Stimulated activated CD4-positive, alpha-beta T cell treated with anti-CD3 and anti-CD28 coated beads, Interleukin-2, amount 100 ng/mL, for 48 hours (primary cell): ENCODE measurements at places on chromosomes 1 and 21.

DNA sequence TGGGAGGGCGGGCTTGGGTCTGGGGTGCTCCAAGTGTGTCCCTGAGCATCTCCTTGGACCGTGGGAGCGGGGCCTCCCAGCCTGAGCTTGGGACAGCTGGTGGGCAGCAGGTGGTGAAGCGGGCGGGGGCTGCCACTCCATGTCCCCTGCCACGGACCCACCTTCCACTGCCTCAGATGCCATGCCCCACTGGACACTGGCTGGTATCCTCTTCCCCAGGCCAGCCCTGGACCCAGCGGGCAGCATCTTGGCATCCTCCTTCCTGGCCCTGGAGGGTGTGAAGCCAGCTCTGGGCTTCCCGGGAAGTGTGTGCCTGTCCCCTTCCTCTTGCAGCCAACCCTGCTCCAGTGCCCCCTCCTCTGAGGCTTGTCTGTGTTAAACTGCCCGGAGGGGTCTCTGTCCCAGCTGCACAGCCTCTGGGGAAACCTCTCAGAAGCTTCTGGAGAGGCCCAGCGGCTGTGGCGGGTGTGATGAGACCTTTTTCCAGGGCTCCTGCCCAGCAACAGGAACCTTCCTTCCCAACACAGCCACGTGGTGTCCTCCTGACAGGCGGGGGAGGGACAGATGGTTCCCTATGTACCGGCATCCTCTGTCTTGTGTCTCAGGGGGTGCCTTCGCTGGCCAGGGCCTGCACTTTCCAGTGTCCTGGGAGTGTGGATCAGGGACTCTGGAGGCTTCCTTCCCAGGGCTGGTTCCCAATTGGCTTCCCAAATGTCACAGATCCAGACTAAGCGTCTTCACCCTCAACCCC is 81.6 kb upstream of the DISP3 start:
- no peak for DNase-seq

- DNase-seq, result no peak
Observed at GRCh38 chr1:110585481-110585880, 20.7 kb downstream of the KCNA2 start.

- DNase-seq, result no peak
Observed at GRCh38 chr1:54132495-54132894, 20.3 kb downstream of the CDCP2 start.

DNA sequence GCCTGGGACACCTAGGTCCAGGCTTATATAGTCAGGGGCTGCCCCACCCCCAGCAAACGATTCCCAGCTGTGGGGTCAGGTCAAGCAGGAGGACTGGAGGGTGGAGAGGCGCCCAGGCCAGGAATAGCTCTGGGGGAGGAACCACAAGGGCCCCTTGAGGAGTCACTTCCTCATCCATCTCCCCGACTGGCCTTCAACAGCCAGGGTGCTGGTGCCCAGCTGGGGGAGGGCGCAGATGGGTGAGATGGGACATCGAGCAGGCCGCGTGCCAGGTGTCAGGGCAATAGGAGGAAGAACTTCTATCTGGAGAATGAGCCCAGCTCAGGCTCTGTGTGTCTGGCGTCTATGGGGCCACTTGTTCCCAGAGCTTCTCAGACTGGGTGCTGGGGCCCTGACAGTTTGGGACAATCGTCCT is 208 bp upstream of the MYBPH start:
- no peak for DNase-seq

GRCh38 chr1:58618303-58618702 is 41.3 kb upstream of the TACSTD2 start:
- DNase-seq, result no peak

DNA sequence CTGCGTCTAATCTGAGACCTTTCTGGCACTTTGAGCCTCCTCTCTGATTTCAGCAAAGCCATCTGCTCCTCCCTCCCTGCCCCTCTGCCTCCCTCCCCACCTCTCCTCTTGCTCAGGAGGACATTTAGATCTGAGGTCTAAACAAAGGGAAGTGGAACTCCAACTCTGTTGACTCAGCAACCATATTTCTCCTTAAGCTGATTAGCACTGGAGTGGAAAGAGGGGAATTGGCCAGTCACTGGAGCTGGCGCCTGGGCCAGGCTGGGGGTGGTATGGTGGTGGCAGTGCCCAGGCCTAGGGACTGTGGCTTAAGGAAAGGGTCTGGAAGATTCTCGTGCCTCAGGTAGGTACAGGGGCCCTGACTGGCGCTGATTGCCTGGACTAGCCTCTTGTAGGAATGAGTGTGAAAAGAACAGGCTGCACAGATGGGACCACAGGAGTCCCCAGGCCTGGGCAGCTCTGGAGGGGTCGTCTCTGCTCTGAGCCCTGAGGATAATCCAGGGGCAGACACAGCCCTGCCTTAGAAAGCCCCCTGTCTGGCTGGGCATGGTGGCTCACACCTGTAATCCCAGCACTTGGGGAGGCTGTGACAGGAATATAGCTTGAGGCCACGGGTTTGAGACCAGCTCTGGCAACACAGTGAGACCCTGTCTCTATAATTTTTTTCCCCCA is 11.9 kb downstream of the SH2D2A start:
- no peak for DNase-seq

DNA sequence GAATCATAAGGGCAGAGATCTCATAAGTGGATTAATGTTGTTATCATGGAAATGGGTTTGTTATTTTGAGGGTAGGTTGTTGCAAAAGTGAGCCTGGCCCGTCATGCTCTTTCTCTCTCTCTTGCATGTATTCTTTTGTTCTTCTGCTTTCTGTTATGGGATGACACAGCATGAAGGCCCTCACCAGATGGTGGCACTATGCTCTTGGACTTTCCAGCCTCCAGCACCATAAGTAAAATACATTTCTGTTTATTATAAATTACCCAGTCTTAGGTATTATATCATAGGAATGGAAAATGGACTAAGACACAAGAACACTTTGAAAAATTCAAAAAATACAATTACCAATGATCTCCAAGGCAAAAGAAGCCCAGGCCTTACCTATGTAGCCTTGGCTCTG is 676.1 kb downstream of the PTPRU start:
- no peak for DNase-seq

GRCh38 chr1:71196685-71197084 is 115.8 kb upstream of the ZRANB2 start:
- DNase-seq, result no peak

DNA sequence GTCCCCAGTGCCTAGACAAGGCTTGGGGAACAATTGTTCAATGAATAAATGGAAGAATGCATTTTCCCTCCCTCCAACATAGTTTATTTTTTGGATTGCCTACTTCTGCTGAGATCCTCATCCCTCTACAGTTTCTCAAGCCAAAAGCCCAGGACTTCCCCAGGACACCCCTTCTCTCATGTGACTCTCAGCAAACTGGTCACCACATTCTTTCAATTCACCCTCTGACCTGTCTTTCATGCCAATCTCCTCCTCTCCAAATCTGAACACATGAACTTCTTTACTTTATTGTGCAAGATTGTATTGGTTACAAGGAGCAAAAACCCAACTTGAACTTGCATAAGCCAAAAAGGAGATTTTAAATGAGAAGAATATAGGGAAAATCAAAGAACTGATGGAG is 103.2 kb upstream of the JUN start:
- DNase-seq, result no peak

DNA sequence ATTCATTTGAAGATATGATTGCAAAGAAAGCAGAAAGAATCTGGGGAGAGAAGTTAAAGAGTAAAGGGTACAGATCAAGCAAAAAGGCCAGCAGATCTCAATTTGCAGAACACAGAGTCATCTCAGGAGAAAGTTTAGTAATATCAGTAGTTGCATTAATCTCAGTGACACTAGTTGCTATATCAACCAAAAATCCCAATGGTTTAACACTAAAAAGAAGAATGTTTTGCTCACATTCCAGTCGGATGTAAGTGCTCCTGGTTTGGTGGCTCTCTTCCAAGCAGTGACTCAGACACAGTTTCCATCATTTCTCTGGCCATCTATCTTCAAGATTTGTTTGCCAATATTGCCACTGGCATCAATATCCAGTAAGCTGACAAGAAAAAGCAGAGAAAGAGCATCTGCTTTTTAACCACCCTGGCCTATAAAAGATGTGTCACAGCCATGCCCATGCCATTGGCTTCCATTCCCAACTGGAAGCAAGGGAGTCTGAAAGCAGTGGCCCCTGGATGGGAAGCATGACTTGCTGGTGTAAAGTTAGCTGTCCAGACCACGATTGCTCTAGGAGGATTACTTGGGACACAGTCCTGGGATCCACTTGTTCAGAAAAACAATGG is 45.5 kb upstream of the AIM2 start:
- no peak for DNase-seq

- peak; percentile 32 for DNase-seq
Observed at GRCh38 chr1:15848143-15848928, 829 bp downstream of the SPEN start.

- DNase-seq, result no peak
Observed at GRCh38 chr1:183885142-183885735, 80.3 kb downstream of the RGL1 start.

- DNase-seq, result no peak
Observed at GRCh38 chr1:30697571-30698376, 25.6 kb downstream of the MATN1 start.

DNA sequence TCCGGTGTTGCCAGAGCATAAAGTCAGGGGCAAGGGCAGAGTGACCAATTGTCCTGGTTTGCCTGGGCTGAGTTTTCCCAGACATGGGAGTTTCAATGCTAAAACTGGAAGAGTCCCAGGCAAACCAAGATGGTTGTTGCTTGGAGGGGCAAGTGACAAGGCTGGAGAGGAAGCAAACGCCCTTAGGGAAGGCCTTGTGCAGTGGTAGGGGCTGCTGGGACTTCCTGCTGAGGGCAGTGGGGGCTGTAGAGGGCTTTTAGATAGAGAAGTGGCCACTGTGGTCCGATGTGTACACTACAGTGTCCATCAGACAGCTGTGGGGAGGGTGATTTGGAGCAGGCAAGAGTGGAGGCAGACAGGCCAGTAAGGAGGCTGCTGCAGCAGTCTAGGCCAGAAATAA is 7.0 kb upstream of the CELA2A start:
- DNase-seq, result no peak

- DNase-seq, result no peak
Observed at GRCh38 chr1:47931395-47931794, 65.8 kb downstream of the TRABD2B start.

GRCh38 chr1:31617218-31617915 is at the start of gene HCRTR1:
TSS of gene HCRTR1 (plus strand) at chr1:31617689. CDS start at chr1:31619193, 1,504 bp downstream.
- DNase-seq, result no peak

DNA sequence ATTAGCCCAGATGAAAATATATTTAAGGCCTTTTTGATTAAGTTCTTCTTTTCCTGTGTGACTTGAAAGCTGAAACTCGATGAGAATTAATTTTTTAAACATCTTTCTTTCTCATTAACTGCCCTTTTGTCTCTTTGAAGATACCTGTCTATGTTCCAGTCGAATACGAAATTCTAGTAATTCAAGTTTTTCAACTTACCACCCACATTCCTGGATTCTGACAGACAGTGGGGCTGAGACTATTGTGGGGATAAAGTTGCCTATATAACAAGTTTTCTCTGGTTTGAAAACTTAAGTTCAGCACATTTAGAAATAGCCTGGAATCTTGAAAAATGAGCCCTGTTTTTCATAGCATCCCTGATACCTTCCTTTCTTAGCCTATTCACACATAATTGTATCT is 114.6 kb downstream of the NTNG1 start:
- DNase-seq, result no peak

- DNase-seq, result no peak
Observed at GRCh38 chr1:80731241-80731894, 1069.4 kb upstream of the ADGRL2 start.

GRCh38 chr1:76079475-76080227 is 5.1 kb downstream of the ST6GALNAC3 start:
- no peak for DNase-seq

- DNase-seq, result no peak
Observed at GRCh38 chr21:30209601-30210000, 6.3 kb downstream of the CLDN8 start.

- DNase-seq, result no peak
Observed at GRCh38 chr1:55446351-55446750, 231.2 kb upstream of the USP24 start.

DNA sequence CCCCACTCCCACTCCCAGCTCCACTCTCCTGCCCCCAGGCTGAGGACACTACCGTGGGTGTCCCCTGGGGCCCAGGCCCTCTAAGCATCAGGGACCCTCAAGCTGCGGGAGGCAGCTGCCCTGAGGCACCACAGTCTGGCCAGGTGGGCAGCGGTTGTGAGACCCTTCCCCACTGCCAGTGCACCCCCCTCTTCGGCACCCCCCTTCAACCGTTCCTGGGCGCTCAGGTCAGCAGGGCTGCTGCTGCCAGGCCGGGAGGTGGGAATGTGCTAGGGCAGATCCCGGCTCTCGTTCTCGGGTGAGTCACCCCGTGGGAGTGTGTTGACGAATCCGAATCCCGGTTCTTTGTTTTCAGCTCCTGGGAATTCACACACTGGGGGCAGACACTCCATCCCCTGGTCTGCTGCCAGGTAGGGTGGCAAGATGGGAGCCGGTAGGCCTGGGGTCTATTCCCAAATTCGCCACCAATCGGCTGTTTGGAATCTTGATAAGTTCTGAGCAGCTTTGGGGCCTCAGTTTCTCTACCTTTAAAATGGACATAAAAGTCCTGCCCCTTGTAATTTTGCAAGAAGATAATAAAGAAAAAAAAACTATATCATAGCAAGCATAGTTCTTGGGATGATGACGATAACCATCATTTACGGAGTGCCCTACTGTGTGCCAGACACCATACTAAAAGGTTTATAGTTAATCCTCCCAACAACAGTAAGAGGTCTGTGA is 28.5 kb upstream of the CASZ1 start:
- no peak for DNase-seq

GRCh38 chr1:209937996-209938959 is at the start of gene SYT14:
TSS of gene SYT14 (plus strand) at chr1:209938217. CDS start at chr1:209938265, 48 bp downstream.
- DNase-seq, result peak; percentile 0

GRCh38 chr1:59438058-59438560 is 141.2 kb downstream of the FGGY start:
- no peak for DNase-seq

DNA sequence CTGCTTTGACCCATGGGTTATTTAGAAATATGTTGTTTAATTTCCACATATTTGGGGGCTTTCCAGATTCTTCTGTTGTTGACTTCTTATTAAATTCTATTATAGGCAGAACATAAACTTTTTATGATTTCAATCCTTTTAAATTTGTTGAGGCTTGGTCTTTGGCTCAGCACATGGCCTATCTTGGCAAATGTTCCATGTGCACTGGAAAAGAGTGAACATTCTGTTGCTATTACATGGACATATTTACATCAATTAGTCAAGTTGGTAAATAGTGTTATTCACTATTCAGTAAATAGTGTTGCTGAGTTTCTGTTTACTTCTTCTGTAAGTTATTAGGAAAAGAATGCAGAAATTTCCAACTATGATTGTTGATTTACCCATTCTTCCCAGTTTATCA is 75.4 kb downstream of the ETS2 start:
- DNase-seq, result no peak

GRCh38 chr1:84301004-84301784 is at the start of gene SAMD13:
TSS of gene SAMD13 (plus strand) at chr1:84301708. CDS start at chr1:84303235, 1,527 bp downstream.
- peak; percentile 19 for DNase-seq
